Left forelimb (tissue), 1 donor: ENCODE measurements at places on chromosomes 11 and 22.
A peak's percentile ranks its signal among the peaks of the same experiment; 100 is the strongest.

GRCh38 chr11:133907841-133908241 is 48.9 kb downstream of the IGSF9B start:
- no peak for DNase-seq

- no peak for DNase-seq
Measured at GRCh38 chr11:122229481-122230384, 113.7 kb upstream of the BLID start.

DNA sequence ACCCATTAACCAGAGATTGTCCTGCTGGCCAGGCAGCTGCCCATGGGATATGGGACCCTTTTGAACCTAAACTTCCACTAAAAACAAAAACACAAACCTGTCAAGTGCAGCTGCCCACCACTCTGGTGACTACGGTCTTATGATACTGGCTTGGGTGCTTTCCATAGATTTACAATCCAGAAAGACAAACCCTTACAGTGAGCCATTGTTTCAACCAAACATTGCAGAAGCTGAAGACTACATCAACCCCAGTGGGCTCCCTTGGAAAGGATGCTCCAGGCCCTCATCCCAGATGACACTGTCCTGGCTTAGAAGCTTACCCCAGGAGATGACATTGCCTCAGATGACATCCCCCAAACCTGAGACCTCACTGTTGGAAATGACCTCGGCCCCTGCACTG is 56.9 kb upstream of the WNT11 start:
- DNase-seq = no peak

GRCh38 chr11:70319396-70320076 is 49.0 kb downstream of the PPFIA1 start:
- peak; percentile 36 for DNase-seq

GRCh38 chr11:10351435-10351764 is 46.5 kb downstream of the ADM start:
- no peak for DNase-seq

GRCh38 chr11:111819161-111819828 is 52.1 kb downstream of the ALG9 start:
- DNase-seq = no peak

GRCh38 chr11:21396342-21397008 is 727.1 kb downstream of the NELL1 start:
- no peak for DNase-seq

GRCh38 chr11:113308601-113309000 is 5.8 kb upstream of the TTC12 start:
- DNase-seq = no peak

DNA sequence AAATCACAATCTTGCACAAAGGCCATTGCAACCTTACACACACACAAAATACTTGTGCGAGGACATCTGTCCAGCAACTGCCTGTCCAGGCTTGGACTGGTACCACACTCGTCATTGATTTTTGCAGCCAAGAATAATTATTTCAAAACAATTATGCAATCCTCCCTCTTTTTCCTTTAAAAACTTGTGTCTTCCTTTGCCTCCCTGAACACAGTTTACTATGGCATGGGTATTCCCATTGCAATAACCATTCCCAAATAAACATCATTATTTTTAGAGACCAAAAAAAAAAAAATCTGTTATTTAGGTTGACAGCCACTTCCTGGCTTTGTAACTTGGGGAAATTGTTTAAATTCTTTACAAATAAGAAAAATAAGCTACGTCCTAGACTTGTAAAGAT is 54.0 kb downstream of the C11orf91 start:
- no peak for DNase-seq

DNA sequence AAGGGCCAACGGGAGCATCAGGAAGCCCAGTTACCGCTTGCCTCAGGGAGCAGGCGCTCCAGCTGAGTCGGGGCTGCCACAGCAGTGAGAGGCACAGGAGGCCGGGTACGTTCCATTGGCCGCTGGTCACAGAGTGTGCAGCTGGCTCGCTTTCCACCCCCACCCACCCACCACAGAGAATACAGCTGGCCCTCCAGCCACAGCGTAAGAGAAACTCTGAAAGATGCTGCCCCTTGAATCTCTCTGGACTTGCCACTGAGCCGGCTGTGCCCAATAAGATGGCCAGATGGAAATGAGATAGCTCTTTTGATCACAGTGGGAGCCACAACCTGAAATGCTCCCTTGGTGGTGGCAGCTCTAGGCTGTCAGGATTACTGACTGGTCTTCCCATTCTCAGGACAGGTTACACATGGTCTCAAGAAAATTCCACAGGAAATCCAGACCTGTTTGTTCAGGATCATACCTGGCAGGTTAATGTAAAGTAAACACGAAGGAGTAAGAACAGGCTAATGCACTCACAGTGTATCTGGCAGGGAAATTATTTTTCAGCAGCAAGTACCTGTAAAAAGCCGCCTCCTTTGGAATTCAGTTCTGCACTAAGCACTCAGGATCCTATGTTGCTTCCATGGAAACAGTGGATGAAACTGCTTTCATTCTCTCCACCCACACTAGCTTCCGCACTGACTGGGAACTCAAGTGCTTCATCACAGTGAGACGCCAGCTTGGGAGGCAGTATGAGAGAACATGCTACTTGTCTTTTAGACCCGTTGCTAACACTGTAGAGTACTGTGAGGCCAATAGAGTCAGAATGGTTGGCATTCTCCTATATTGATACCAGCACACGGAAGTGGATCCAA is 16.5 kb downstream of the SIAE start:
- DNase-seq = no peak

DNA sequence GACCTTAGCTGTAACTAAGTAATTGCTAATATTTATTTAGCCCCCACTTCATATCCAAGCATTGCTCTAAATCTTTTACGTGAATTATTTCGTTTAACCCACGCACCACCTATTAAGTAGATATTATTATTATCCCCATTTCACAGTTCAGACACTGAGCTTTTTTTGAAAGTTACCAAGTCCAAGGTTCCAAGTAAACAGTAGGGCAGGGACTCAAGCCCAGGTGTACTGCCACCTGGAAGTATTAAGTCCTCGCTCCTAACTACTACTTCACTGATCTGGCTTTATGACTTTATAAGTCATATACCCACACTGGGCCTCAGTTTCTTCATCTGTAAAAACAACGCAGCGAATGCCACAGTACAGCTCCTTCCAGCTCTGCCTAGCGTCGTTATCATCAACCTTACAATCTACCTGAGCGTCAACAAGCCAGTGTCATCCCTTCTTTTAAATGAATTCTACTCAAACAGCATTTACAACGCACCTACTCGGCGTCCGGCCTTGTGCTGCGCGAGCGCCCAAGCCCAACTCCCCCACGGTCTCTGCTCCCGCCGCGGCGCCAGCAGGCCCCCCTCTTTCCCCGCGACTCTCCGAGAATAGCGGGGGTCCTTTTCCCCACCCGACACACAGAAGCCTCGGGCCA is 624 bp downstream of the TMEM41B start:
- no peak for DNase-seq

- no peak for DNase-seq
Measured at GRCh38 chr11:28860893-28861292, 752.7 kb downstream of the METTL15 start.

GRCh38 chr22:26893173-26894110 is 236.1 kb downstream of the MIAT start:
- peak; percentile 40 for DNase-seq

GRCh38 chr11:110376711-110377324 is 52.9 kb upstream of the FDX1 start:
- peak; percentile 69 for DNase-seq

DNA sequence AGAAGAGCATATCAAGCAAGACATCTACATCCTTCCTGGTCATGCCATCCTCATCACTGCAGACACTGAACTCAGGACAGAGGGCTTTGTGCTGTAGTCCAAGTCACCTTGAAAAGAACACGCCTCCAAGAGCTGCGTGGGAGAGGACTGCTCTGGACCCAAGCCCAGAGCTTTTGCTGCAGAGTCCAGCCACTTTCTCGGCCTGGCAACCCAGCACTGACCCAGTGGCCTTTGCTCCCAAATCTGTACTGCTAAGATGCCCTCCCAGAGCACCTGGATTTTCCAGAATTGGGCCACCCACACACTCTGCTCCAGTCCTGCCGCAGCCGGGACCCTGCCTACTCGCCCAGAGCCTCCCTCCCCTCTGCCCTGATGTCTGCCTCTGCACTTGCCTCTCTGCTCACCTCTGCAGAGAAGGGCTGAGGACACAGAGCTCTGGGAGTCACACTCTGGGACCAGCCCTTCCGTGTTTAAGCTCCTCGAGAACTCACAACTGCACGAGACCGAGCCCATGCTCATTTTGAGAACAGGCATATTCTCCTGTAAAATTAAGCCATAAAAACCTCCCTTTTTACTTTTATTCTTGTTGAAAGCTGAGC is 83.8 kb upstream of the CSNK2A3 start:
- no peak for DNase-seq

- no peak for DNase-seq
Measured at GRCh38 chr22:19626666-19627065, 87.6 kb upstream of the SEPTIN5 start.

DNA sequence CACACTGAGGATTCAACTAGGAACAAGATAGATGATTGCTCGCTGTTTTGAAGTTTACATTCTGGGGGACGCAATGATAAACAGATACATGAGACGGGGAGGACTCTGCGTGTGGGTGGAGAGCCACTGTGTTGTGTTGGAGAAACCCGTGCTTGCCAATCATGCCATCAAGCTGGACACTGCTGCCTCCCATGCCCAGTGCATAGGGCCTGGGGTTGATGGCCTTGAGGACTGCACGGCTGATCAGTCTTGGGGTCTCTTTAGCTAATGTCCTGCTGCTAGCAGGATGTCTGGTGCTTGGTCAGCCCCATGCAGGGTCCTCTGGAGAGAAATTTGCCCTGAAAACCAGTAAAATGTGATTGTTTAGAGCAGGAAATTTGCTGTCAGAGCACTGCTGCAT is 221.2 kb upstream of the B3GAT1 start:
- peak; percentile 11 for DNase-seq

DNA sequence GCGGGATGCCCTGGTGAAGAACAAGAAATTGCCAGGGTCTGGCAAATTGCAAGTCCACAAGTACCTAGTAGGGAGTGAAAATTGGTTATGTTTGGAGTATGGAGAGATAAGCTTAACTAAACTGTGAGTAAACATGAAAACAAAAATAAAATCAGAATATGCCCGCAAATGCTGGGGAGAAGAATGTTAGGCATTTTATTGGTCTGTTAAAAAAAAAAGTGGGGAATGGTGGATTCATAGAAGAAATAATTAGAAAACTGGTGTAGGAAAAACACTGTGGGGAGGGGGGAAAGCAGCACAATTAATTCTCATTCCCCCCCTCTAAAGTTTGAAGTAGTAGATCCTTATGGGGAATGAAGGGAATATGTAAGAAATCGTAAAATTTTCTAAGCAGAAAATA is 40.6 kb upstream of the HSD17B12 start:
- no peak for DNase-seq
